ENCODE measurements at places on chromosomes 5 and 9. TPM values are rescaled to one million over a fixed set of nuclear protein-coding genes. Genes with fewer than 3 reads are reported as not detected.
A peak's percentile ranks its signal among the peaks of the same experiment; 100 is the strongest.

Gene ACTBL2
- total RNA-seq = not detected

Gene FAM169A
- total RNA-seq = 9.2 TPM

Gene PKD2L2
- not detected for total RNA-seq

Gene PLPP7
- total RNA-seq = not detected

Gene HTR4
- total RNA-seq = not detected

Gene OR1J2
- 0.37 TPM for total RNA-seq

DNA sequence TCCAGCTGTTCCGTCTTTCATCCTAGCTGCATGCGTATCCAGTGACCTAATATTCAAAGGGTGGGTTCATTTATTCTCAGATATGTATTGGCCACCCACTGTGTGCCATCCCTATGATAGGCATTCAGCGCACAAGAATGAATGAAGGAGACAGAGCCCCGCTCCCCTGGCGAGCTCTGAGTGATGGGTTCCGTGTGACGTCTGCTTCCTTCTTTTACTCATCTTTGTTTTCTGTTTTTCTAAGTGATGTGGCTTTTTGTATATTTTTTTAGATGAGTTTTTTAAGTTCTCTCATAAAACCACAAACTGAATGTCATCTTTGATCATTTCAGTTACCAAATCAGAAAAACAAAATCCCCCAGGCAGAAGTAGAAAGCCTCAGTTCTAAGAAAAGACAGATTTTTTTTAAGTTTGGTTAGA, 168.3 kb upstream of the OTULINL start:
- peak overlapping the region; percentile 72 for H3K4me3 ChIP-seq
- H3K27me3 ChIP-seq = no peaks in the 10 kb centered on the region
- peak overlapping the region; percentile 98 for H3K27ac ChIP-seq
- peaks cover under 1% of the 10 kb centered on the region for H3K36me3 ChIP-seq

DNA sequence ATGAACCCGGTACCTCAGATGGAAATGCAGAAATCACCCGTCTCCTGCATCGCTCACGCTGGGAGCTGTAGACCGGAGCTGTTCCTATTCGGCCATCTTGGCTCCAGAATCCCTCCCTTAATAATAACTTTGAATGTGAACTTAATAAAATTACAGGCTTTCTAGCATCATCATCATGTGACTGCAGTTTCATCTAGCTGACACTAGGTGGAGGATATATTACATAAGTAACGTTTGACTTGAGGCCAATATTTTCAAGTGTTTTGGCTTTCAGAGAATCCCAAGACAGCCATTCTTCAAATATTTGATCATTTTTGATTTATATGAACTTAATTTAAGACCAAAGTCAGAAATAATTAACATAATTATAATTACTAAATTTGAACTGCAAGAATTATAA, 474.9 kb upstream of the CDH10 start:
- H3K27ac ChIP-seq = no peak overlapping the region
- no peak overlapping the region for H3K4me3 ChIP-seq
- H3K27me3 ChIP-seq = no peaks in the 10 kb centered on the region
- no peaks in the 10 kb centered on the region for H3K4me1 ChIP-seq
- no peak for DNase-seq

- no peaks in the 10 kb centered on the region for H3K36me3 ChIP-seq
- no peaks in the 10 kb centered on the region for H3K27me3 ChIP-seq
- H3K4me3 ChIP-seq = no peak overlapping the region
Measured at GRCh38 chr5:9313751-9314150, 232.1 kb downstream of the SEMA5A start.

- H3K27ac ChIP-seq = no peak overlapping the region
- no peak for DNase-seq
Measured at GRCh38 chr5:154524181-154524580, 46.2 kb upstream of the HAND1 start.

- H3K27ac ChIP-seq = no peak overlapping the region
- no peaks in the 10 kb centered on the region for H3K27me3 ChIP-seq
- H3K4me3 ChIP-seq = peak overlapping the region; percentile 7
- H3K4me1 ChIP-seq = peaks cover 15% of the 10 kb centered on the region
- no peaks in the 10 kb centered on the region for H3K36me3 ChIP-seq
Measured at GRCh38 chr9:37905776-37906175, 1.8 kb upstream of the SLC25A51 start.

DNA sequence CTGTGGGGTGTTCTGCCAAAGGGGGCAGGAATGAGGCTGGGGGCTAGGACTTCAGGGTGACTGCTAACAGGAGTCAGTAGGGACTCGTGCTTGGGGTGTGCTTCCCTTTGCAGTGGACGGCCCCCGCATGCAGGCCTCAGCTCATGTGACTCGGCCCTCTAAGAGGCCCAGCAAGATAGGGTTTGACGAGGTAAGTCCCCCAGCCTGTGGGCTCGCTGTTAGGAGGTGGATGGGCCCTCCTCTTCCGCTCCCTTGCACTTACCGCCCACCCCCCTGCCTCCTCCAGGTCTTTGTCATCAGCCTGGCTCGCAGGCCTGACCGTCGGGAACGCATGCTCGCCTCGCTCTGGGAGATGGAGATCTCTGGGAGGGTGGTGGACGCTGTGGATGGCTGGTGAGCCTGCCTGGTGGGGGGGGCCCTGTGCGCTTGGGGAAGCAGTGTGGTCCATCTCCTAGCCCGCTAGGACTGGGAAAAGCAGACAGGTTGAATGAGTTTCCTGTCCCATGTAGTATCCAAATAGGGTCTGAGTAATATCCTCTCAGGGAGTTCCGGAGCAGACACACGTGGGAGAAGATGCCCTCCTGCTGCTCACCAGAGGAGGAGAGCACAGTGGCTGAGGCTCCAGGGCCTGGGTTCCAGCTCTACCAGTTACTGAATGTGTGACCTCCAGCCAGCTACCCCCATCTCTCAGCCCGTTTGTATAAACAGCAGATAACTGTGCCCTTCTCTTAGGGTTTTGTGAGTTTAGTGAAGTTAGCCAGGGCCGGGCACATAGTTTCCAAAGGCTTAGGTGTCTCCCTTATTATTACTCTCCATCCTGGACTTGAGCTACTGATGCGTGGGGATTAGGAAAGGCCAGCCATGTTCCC, 8.2 kb downstream of the CERCAM start:
- no peaks in the 10 kb centered on the region for H3K36me3 ChIP-seq
- no peaks in the 10 kb centered on the region for H3K27me3 ChIP-seq
- DNase-seq = no peak
- no peak overlapping the region for H3K4me3 ChIP-seq

- no peaks in the 10 kb centered on the region for H3K27me3 ChIP-seq
- H3K27ac ChIP-seq = no peak overlapping the region
- H3K4me3 ChIP-seq = no peak overlapping the region
- no peak for DNase-seq
Measured at GRCh38 chr5:87400305-87400899, 12.3 kb downstream of the CCNH start.

- no peak overlapping the region for H3K4me3 ChIP-seq
- H3K4me1 ChIP-seq = peaks cover 3% of the 10 kb centered on the region
- H3K27ac ChIP-seq = no peak overlapping the region
- H3K36me3 ChIP-seq = no peaks in the 10 kb centered on the region
- peaks cover 8% of the 10 kb centered on the region for H3K27me3 ChIP-seq
- DNase-seq = no peak
Measured at GRCh38 chr9:131080589-131080988, 15.7 kb upstream of the AIF1L start.

GRCh38 chr5:150473673-150474358, 24.3 kb upstream of the RPS14 start:
- no peak overlapping the region for H3K4me3 ChIP-seq
- H3K4me1 ChIP-seq = no peaks in the 10 kb centered on the region
- no peaks in the 10 kb centered on the region for H3K36me3 ChIP-seq

- no peaks in the 10 kb centered on the region for H3K27me3 ChIP-seq
- DNase-seq = no peak
- H3K27ac ChIP-seq = no peak overlapping the region
Measured at GRCh38 chr9:71984831-71985281, 73.4 kb downstream of the C9orf85 start.

DNA sequence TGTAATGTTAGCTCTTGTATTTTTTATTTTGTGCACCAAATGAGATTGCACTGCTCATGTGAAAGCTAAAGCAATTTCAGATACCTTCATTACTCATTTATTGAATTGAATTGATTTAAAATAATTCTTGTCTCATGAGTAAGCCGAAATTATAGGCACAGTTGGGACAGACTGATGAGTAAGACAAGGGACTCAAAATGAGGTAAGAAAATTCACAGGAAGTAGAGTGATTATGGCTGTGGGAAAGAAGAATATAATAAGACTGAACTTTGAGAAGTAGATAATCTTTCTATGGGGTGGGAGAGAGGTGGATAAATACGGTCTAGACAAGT, 51.1 kb downstream of the NUDT12 start:
- H3K4me1 ChIP-seq = no peaks in the 10 kb centered on the region
- H3K4me3 ChIP-seq = no peak overlapping the region
- H3K27me3 ChIP-seq = peaks cover 14% of the 10 kb centered on the region
- no peak overlapping the region for H3K27ac ChIP-seq
- H3K36me3 ChIP-seq = no peaks in the 10 kb centered on the region

- H3K27me3 ChIP-seq = peaks cover 7% of the 10 kb centered on the region
- H3K4me1 ChIP-seq = no peaks in the 10 kb centered on the region
- no peak for DNase-seq
- H3K4me3 ChIP-seq = no peak overlapping the region
- H3K27ac ChIP-seq = no peak overlapping the region
- H3K36me3 ChIP-seq = no peaks in the 10 kb centered on the region
Measured at GRCh38 chr5:50888751-50889150, 222.3 kb downstream of the PARP8 start.

DNA sequence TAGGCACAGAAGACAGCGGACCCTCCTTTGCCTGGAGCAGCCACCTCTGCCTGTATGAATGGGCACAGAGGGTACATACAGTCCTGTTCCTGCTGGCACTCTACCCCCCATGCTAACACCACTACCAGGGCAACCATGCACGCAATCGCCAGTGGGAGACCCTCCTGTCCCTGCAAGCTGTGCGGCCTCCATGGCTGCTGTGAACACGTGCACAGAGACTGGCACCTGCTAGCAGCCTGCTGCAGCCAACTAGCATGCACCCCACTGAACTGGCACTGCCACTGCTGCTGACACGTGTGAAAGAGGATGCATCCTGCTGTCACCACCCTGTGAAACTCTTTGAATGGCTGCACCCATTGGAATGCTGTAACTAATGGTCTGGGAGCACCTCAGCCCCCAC, 885.2 kb upstream of the ARRDC3 start:
- no peaks in the 10 kb centered on the region for H3K27me3 ChIP-seq
- no peaks in the 10 kb centered on the region for H3K4me1 ChIP-seq
- H3K27ac ChIP-seq = no peak overlapping the region
- no peak overlapping the region for H3K4me3 ChIP-seq

GRCh38 chr5:65682148-65682547, 39.8 kb downstream of the SGTB start:
- DNase-seq = no peak
- H3K4me1 ChIP-seq = peaks cover 34% of the 10 kb centered on the region
- H3K27ac ChIP-seq = no peak overlapping the region
- H3K36me3 ChIP-seq = peaks cover 34% of the 10 kb centered on the region

GRCh38 chr5:160209917-160210316, 19.4 kb upstream of the FABP6 start:
- H3K27ac ChIP-seq = no peak overlapping the region
- H3K4me1 ChIP-seq = peaks cover 2% of the 10 kb centered on the region
- H3K36me3 ChIP-seq = no peaks in the 10 kb centered on the region
- no peak for DNase-seq
